ENCODE measurements at places on chromosomes 3 and 15. TPM values are rescaled to one million over a fixed set of nuclear protein-coding genes. Genes with fewer than 3 reads are reported as not detected.

MLF1 gene
- 212 TPM for total RNA-seq

WNT5A gene
- total RNA-seq = 6.7 TPM

COL6A5 gene
- not detected for total RNA-seq

CCDC191 gene
- total RNA-seq = 1.1 TPM

CMTM8 gene
- 4.4 TPM for total RNA-seq

MINDY4B gene
- total RNA-seq = not detected

PPARG gene
- 23.6 TPM for total RNA-seq

SPESP1 gene
- 7.6 TPM for total RNA-seq

ZNF619 gene
- total RNA-seq = 3.9 TPM

NR2F2 gene
- total RNA-seq = 11.0 TPM

LMCD1 gene
- 49.6 TPM for total RNA-seq

PP2D1 gene
- not detected for total RNA-seq

ZNF770 gene
- 41.8 TPM for total RNA-seq

SNUPN gene
- 16.9 TPM for total RNA-seq

IGSF10 gene
- total RNA-seq = 2.6 TPM

EMC7 gene
- total RNA-seq = 59.3 TPM

GABRR3 gene
- not detected for total RNA-seq

CELSR3 gene
- 0.16 TPM for total RNA-seq

Data from Right ventricle myocardium superior (tissue), 1 donor.